ENCODE measurements at places on chromosomes 4 and X.

GRCh38 chr4:54784161-54784671 lies 126.5 kb downstream of the KIT start:
- DNase-seq, result peak; percentile 60

DNA sequence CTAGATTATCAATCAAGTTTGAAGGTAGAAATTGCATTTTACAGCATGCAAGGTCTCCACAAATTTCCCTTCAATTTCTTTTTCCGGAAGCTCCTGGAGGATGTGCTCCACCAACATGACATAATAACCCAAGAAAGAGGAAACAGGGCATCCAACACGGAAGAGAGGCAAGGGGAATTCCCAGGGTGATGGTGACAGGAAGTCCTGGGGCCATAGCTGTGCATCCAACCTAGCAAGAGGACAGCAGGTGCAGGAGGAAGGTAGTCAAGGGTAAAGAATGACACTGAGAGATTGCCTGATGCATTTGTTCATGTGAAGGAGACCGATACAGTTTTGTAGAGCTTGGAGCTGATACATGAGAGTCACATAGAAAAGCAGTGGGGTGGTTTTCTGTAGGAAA lies 115.7 kb upstream of the LSM6 start:
- DNase-seq, result no peak

DNA sequence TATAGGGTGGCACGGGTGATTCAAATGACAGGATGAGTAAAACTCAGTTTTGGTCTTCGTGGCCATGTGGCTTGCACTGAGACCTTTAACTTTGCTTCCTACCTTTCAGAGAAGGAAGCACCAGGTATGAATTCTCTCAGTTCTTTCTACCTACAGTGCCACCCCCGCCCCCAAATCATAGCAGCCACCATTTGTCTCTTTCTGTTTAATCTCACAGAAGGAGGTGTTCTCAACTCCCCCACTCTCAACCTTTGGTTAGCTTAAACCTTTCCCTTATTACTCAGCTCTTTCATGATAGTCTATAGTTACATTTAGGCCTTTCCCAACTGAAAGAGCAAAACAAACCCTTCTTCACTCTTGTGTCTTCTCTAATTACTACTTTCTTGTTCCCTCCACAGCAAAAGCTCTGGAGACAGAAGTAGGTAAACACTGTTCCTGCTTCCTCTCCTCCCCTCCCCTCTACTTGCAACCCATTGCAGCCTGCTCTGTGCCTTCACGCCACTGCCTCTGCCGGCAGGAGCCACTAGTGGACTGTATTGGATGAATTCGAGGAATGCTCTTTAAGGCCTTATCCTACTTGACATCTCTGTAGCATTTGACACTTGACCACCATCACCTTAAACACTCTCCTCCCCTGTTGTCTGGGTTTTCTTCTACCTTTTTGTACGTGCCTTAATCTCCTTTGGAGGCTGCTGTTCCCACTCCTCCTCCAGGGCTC lies 123.7 kb downstream of the AFF1 start:
- DNase-seq, result no peak

DNA sequence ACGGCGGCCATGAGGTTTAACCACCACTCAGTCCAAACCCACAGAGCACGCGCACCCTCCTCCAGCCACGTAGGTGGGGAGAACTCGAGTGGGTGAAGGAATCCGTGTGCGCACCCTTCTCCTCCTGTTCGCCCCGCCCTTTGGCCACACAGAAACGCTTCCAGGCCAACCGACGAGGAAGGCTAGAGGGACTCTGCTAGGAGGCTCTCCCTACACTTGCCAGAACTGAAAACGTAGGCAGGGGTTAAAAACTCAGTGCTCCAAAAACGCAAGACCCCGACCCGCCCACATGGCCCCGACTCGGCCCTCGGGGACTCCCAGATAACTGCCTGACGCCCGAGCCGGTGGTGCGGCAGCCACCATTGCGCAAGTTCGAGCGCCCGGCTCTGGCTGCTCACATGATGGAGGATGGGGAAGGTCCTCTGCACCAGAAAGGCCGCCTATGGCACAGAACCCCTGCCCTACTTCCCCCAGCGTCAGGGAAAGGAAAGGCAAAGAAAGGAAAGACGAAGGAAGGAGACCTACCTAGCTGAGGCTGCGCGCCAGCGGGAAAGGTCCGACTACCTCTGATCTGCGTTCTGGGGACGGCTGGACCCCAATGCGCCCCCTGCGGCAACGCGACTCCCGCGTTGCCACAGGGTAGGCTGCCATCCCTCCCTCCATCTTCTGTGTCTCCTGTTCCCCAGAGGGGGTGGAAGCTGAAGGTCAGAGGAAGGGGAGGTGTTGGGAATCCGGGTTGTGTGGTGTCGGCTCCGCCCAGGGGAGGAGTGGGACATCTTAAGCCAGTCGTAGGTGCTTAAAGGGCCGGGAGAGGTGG lies 201.9 kb upstream of the AGTR2 start:
- DNase-seq, result no peak

DNA sequence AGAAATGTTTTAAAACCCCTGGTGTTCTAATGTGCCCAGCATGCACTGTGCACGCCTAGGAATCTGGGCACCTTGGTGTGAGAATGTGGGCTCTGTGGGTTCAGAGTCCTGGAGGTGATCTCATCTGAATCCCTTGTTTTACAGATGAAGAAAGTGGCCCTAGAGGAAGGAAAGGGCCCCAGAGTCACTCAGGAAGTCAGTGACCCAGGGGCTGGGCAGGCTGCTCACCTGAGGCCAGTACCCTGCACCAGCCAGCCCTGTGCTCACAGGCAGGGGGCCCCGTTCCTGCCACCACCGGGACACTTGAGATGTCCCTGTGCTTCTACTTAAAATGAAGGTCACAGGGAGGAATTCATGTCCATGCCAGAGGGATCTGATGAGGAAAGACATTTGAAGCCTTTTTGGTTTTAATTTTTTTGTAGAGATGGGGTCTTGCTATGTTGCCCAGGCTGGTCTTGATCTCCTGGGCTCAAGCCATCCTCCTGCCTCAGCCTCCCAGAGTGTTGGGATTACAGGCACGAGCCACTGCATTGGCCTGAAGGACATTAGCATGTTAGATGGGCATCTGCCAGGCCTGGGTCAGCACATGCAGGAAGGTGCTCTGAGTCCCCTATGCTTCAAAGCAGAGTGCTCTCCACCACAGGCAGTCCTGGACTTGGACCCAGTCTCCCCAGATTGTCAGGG lies 7.4 kb upstream of the S100P start:
- DNase-seq, result no peak

GRCh38 chrX:56803850-56804681 lies 75.0 kb downstream of the NBDY start:
- DNase-seq, result no peak

- no peak for DNase-seq
Observed at GRCh38 chr4:165118256-165118909, 5.7 kb upstream of the TMEM192 start.

DNA sequence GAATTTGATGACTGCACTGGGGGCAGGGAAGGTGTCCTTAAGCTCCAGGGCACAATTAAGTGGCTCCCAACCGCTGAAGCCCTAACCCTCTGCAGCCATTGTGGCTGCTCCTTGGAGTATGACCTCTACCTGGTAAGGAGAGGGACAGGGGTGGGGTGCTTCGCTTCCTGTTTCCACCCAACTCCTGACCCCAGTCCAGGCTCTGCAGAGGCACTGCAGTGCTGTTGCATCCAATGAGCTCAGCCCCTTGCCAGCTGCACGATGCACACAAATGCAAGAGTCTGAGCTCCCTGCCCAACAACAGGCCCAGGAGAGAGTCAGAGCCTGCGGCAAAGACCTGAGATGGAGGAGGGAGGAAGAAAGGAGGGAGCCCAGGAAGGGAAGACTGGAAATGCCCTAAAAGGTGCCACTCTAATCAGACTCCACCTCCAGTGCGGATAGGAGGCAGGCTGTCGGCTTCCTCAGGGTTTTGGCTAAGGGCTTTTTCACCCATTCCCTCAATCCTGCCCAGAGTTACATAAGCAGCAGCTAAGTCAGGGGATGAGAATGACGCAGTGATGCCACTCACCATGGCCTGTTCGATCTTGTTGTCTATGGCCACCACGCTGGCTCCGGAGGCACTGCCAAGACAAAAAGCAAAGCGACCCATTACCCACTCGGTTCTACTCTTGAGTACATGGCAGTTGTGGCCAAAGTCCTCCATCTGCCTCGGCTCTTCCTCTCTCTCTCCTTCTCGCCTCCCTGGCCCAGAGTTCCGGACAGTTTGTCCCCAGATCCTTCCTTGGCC lies 60.1 kb downstream of the TSC22D3 start:
- no peak for DNase-seq

- DNase-seq, result no peak
Observed at GRCh38 chr4:165293061-165293460, 34.4 kb upstream of the MSMO1 start.

- DNase-seq, result no peak
Observed at GRCh38 chr4:126144543-126145237, 829.9 kb downstream of the FAT4 start.

DNA sequence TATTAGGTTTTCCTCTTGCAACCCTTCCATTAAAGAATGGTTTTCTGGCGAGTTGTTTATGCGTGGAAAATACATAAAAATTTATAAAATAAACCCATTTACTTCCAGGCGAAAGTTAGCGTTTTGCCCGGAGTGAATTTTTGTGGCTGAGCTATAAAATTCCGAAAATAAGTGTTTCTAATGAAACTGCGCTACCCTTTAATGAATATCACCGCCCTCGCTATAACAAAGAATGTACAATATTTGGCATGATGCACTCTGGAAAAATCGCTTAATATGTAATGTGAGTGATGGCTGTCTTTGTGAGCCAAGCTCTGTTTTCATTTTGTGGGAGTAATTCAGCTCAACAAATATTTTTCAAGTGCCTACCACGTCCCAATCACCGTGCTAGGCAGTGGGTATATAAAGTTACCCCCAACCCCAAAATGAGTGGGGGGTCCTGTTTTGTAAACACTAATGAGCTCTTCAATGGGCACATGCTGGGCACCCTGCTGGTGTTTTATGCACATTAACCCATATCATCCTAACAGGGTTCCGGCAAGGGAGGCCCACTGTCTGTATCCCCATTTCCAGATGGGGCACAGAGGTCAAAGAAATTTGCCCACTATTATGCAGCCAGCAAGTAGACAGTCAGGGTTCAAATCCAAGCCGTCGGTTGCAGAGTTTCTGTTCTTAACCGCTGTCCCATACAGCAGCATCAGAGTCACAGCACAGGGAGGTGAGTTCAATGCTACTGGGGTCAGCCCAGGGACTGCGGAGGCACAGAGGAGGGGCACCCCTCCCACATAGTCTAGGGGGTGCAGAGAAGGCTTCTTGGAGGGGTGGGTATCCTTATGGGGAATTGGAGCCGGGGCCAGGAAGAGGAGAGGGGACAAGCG lies 65.7 kb upstream of the STX18 start:
- no peak for DNase-seq

GRCh38 chrX:13597874-13598273 lies 28.5 kb downstream of the EGFL6 start:
- DNase-seq, result no peak

DNA sequence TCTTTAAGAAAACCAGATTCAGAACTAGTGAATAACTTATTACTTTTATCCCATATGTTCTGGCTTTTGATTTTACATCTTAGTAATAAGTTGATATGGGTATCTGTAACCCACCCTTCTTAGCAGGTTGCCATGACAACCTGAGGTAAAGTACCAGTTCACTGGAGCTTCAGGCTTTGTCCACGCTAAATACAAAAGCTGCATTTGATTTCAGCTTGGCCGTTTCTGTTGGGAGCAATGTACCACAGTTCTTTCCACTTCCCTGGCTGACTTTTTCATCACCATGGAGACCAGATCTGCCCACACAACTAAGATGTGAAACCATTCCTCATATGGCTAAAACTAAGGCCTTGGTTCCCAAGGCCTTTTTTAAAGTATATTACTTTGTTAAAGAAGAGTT lies 26.1 kb downstream of the KLHL34 start:
- no peak for DNase-seq

DNA sequence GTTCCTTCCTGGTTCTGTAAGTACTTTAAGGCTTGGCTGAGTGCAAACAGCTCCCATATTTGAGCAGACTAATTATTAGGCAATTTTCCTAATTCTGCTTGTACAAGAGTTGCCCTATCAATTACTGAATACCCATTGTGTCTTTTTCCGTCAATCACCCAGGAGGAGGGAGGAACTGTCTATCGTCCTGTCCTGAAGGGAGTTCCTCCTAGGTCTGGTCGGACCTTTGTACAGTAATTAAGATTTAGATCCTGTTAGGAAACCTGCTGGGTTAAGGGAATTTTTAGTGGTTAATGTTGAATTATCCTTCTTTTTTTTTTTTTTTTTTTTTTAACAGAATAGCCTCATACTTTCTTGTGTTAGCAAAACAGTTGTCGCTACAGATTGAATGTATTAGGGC lies 130.1 kb downstream of the KDM6A start:
- DNase-seq, result no peak

GRCh38 chr4:188658958-188659522 lies 519.8 kb downstream of the TRIML1 start:
- no peak for DNase-seq

DNA sequence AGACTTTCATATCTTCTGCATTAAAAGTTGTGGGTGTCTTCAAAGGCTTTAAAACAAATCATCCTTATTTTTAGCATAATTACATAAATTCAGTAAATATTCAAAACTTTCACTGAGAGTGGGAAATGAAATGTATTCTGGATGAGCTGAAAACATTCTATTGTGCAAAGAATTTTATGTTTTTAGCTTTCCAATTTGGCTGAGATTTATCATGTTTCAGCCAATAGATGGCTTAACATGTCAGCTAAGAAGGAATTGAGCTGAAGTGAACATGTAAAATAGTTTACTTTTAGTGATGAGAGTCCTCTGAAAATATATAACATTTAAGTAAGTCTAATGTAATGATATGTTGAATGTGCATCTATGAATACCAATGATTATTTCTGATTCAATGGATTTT lies 213.5 kb upstream of the GIMD1 start:
- no peak for DNase-seq

- DNase-seq, result no peak
Observed at GRCh38 chr4:55008166-55009056, 117.0 kb downstream of the KDR start.

GRCh38 chrX:135977611-135978010 lies 3.8 kb upstream of the MMGT1 start:
- DNase-seq, result no peak

GRCh38 chr4:86449746-86450588 lies 90.1 kb upstream of the MAPK10 start:
- no peak for DNase-seq

- no peak for DNase-seq
Observed at GRCh38 chrX:154776753-154777152, 14.1 kb downstream of the DKC1 start.

All from amniotic stem cell (primary cell).